Activated naive CD8-positive, alpha-beta T cell treated with anti-CD3 and anti-CD28 coated beads for 36 hours (primary cell): ENCODE measurements at places on chromosomes 1 and 21. TPM values are rescaled to one million over a fixed set of nuclear protein-coding genes. Genes with fewer than 3 reads are reported as not detected.

DNA sequence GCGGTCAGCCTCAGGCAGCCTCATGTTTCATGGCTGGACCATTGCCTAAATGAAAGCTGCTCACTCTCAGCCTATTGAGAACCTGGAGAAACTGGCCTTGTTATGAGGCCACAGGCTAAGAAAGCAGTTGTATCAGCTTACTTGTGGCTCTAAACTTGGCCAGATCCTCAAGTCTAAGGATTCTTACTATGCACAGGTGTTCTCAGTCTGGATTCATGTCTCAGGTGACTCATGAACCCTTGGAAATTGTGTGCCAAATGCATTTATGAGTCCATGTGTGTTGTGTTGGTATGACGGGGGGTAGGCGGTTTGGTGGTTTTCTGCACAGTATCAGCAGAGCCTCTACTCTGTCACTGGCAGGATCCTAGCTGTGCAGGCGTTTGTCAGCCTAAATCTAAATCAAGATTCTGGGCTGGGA lies 90.4 kb downstream of the ROR1 start:
- no peak for DNase-seq

DNA sequence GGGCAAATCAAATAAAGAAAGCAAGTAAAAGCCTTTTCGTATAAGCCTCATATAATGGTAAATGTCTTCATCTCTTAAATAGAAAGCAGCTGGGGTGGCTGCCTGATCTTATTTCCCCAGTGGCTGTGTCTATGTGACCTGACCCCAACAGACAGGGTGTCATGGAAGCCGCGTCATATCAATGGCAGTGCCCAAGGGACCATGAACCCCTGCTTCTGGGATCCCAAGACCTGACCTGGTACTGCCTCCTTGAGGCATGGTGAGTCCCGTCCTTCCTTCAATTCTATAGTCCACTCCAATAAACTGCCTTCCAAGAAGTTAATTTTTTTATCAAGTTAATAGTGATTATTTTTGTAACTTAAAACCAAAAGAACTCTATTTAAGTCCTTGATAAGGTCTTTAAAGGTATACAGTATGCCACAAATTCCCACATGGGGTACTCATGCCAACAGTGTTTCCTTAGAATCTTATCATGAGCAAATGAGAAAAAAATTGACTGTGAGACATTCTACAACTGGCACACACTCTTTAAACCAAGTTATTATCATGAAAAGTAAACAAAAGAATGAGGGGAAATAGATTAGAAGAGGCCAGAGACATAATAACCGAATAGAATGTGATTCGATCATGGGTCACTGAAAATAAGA lies 104.6 kb downstream of the ADSS2 start:
- DNase-seq: no peak

- no peak for DNase-seq
Measured at GRCh38 chr1:165910764-165911421, 83.5 kb downstream of the UCK2 start.

DNA sequence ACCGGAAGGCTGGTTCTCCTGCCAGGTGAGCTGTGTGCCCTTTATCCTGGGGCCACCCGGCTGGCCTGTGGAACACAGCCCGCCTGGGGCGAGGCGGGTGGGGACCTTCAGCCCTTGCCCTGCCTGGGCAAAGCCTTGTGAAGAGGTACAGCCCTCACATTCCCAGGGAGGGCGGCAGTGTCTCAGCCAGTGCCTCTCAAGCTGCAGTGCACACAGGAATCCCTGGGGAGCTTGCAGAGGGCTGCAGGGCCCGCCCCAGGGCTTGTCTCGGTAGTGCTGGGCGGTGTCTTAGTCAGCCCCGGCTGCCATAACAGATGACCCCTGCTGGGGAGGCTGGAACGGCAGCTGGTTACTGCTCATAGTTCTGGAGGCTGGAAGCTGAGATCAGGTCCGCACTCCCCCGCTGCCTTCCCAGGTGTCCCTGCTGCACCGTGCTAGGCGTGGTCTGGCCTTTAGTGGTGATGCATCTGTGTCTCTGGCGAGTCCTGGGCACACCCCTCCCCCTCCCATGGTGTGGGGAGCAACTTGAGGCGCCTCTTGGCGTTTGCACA lies 12.6 kb downstream of the DFFB start:
- no peak for DNase-seq

GRCh38 chr1:150259758-150260669 lies 2.4 kb downstream of the CA14 start:
- no peak for DNase-seq

- DNase-seq: no peak
Measured at GRCh38 chr1:30472526-30472925, 250.9 kb downstream of the MATN1 start.

- peak; percentile 71 for DNase-seq
Measured at GRCh38 chr1:109776911-109777310, 13.2 kb upstream of the EPS8L3 start.

DNA sequence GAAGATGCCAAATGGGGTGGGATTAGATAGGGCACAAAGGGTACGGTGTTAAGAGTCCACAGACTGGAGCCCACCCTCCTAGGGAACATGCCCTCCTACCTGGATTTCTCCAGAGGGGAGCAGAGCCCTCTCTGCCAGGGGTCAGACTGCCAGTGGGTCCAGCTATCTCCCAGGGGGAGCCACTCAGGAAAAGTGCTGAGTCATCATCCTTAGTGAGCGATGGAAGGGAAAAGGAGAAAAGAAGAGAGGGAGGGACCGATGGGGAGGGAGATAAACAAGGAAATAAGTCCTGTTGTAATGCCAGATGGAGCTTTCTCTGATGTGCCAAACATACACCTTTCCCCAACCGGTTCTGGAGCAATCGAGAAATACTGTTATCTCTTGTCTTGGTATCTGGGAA lies 30.4 kb upstream of the CYP4B1 start:
- no peak for DNase-seq

DNA sequence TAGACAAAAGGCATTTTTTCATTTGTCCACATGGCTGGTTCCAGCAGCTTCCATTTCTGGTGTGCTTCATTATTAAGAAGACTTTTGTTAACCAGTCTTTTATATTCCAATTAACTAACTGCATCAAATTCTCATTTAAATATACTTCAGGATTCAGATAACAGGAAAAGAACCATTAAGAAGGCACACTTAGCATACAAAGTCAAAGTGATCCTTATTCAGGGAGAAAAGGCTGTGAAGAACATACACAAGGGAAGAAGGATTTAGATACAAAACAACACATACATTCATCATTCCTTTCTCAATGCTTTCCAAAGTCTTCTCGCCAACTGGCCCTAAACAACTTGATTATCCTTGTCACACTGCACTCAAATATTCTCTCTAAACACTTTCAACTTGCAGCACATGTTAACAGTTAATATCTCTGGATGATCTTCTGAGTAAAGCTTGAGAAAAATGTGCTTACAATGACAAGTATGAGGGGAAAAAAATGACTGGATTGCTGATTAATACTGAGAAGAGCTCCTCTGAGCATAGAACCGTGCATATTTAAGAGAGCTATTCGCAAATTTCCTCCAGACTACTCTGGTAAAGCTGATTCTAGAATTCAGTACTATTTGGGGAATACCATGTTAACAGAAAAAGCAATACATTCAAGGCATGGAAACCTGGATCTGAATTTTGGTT lies 225.2 kb upstream of the TNR start:
- DNase-seq: no peak

- no peak for DNase-seq
Measured at GRCh38 chr1:228006034-228006785, 588 bp upstream of the WNT3A start.

GRCh38 chr1:40690771-40691537 lies 550 bp upstream of the NFYC start:
- no peak for DNase-seq

GRCh38 chr1:94250341-94250740 lies 13.0 kb upstream of the ARHGAP29 start:
- DNase-seq: no peak

DNA sequence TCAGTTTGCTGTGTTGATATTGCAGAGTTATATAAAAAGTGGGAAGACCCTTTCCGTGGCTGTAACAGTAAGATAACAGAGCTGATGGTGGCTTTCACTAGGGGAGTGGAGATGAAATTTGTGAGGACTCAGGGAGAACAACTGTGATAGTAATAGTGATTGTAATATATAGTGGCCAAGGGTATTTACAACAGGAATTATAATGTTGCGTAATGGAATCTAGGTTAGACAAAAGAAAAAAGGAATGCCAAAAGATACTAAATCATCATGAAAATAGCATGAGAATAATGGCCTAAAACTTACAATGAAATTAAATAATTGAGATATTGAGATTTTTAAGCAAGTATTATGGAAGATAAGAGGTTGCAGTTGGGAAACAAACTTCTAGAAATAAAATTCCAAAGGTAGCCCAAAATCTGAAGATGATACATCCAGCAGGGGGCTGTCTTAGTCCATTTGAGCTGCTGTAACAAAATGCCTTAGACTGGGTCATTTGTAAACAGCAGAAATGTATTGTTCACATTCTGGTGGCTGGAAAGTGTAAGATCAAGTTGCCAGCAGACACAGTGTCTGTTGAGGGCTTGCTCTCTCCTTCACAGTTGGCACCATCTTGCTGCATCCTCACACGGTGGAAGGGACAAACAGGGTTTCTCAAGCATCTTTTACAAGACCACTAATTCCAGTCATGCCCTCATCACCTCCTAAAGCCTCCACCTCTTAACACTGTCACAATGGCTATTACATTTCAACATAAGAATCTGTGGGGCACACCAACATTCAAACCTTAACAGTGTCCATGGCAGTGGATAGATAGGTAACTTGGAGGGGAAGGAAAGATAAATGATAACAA lies 711.2 kb downstream of the MRPL39 start:
- DNase-seq: no peak

DNA sequence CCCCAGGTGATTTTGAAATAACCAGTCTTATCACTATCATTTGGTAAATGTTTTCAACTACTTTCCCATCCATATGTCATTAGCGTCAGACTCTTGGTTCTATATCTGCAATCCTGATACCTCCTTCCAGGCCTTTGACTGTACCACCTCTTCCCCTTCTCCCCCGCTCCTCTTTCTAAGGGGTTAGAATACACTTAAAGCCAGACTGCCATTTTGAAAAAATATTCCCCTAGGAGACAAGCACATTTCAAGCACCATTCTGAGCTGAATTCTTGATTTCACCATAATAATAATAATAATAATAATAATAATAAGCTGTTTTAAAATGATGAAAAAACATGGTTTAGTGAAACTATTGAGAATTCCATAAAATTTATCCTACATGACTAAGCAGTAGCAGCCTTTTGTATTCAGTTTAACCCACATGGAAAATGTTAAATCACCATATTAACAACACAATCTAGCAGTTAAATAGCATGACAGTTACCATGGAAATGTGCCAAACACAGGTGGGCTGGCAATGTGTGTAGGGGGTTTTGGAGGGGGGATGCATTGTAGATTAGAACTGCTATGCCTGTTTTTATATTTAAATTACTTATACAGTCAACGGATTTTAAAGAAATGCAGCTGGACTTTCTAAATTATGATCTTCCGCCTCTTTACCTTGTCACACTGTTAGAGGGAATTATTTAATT lies 480.2 kb upstream of the DEPDC1 start:
- DNase-seq: no peak

GRCh38 chr1:109849655-109850054 lies 61.0 kb upstream of the CSF1 start:
- no peak for DNase-seq

GRCh38 chr1:180921891-180922630 lies 9.4 kb downstream of the KIAA1614 start:
- no peak for DNase-seq

DNA sequence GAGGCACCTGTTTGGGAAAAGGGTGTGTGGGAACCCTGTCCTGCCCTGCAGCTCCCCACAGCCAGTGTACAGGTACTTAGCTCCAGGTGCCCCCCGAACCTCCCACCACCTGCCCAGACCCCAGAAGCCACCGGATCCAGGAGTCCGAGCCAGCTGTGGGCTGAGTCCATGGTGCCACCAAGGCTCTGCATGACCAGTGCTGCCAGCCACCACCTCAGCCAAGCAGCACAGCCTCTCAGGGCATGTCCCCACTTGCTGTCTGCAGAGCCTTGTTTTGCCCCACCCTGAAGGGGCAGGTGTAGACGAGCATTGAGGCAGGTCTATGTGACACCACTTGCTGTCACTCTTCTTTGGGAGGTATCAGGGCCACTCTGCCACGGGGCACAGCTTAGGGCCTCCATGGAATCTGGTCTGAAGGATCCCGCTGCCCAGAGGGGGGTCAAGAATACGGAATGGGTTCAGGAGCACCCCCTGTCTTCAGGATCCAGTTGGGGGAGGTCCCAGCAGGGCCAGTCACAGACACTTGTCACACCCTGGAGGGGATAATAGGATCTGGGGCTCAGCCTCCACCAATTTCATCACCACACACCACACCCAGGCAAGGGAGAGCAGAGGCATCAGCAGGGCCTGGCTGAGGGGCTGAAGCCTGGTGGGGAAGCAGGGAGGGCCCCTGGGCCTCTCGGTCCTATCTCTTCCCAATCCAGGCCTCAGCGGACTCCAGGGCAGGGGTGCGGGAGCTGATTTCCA lies 27.7 kb downstream of the ARHGEF19 start:
- no peak for DNase-seq

Gene C1orf185
- total RNA-seq: not detected

Gene PGBD5
- not detected for total RNA-seq

Gene TMOD4
- total RNA-seq: 2.5 TPM

Gene TIE1
- 0.49 TPM for total RNA-seq

Gene GFI1
- 79.7 TPM for total RNA-seq

Gene EVI5
- 13.8 TPM for total RNA-seq

Gene B3GALT5
- total RNA-seq: not detected
